BJ (cell line): ENCODE measurements at places on chromosomes 5 and 9.

DNA sequence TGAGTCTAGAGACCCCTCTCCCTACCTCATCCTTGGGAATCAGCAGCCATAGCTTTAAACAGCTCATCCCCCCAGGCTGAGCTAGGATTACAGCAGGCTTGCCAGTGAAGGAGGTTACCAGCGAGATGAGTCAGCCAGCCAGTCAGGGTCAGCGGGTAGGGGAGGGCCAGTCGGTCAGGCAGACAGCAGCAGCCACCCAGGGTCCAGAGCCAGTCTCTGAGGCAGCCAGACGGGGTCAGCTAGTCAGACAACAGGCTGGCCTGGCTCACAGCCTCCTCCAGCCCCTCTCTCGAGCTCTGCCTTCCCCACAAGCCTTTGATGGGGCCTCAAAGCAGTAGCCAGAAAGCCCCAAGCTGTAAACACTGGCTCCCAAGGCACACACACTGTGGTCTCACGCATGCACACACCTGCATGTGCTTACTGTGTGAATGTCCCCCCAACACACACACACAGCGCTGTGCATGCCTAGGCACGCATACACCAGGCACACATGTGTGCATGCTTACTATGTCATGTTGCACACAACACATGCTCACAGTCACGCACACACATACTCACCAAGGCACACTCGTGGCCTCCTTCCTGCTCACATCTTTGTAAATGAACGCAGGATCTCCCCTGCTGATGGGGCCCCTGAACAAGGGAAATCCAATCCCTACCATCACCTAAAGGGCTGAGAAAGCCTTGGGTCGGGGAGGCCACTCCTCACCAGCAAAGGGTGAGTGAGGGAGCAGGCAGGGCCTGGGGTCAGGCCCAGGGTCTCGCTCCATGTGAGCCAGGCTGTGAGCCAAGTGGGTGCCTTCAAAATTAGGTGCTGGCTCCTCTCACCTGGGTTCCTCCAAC lies 28.2 kb upstream of the CPLX2 start:
- peak; percentile 19 for DNase-seq

GRCh38 chr9:88535226-88536022 lies 446 bp downstream of the NXNL2 start:
- DNase-seq: no peak

DNA sequence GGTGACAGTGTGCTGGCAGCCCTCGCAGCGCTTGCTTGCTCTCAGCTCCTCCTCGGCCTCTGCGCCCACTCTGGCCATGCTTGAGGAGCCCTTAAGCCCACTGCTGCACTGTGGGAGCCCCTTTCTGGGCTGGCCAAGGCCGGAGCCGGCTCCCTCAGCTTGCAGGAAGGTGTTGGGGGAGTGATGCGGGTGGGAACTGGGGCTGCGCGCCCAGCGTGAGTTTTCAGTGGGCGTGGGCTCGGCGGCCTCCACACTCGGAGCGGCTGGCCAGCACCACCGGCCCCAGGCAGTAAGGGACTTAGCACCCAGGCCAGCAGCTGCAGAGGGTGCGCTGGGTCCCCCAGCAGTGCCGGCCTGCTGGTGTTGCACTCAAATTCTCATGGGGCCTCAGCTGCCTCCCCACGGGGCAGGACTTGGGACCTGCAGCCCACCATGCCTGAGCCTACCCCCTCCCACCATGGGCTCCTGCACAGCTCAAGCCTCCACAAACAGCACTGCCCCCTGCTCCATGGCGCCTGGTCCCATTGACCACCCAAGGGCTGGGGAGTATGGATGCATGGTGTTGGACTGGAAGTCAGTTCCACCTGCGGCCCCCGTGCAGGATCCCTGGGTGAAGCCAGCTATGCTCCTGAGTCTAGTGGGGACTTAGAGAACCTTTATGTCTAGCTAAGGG lies 223.1 kb upstream of the PTPRD start:
- DNase-seq: no peak

DNA sequence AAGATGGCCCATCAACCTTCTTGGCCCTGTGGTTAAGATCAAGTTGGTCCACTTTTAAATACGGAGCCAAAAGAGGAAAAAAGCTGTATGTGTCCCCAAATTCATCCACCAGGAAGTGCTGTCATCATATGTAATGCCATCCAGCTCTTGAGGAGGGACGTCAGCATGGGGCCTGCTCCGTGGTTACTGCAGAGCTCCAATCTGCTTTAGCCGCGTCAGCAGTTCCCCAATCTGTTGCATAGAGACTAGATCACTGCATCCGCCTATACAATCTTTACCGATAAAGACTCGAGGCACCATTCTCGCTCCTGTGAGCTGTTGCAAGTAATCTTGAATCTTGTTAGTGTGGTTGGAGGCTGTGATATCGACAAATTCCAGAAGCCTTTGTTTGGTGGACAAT lies 65.7 kb downstream of the GABRA6 start:
- DNase-seq: no peak

DNA sequence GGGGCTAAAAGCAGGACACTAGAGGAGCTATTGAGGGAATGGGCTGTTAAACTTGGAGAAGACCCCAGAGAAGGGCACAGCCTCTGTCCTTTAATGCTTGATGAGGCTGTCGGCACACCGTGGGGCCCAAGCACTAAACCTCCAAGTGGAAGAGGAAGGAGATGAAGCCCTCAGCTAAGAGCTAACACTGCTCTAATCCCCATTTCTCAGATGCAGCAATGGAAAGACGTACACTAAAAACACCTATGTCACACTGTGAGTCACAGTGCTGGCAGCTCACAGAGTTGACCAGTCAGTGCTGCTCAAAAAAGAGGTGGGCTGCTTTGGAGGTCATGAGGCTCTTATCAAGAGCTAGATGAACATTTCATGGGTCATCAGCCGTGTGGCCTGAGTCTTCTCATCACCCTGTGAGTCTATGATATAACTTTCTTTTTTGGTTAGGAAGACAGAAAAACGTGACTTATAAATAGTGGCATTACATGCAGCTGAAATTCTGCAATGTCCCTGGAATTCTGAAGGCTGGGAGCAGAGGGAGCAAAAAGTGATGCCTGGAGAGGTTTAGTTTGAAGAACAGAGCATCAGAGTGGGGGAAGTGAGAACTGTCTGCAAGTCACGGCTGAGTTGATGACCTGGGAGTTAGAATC lies 21.5 kb downstream of the TNFSF8 start:
- no peak for DNase-seq

- DNase-seq: no peak
Measured at GRCh38 chr9:135533674-135534073, 12.3 kb upstream of the OBP2A start.

- no peak for DNase-seq
Measured at GRCh38 chr9:91805031-91805430, 145.0 kb downstream of the ROR2 start.

GRCh38 chr5:66744040-66744439 lies 147.8 kb downstream of the MAST4 start:
- no peak for DNase-seq

GRCh38 chr5:121987052-121987684 lies 25.4 kb downstream of the SRFBP1 start:
- no peak for DNase-seq

DNA sequence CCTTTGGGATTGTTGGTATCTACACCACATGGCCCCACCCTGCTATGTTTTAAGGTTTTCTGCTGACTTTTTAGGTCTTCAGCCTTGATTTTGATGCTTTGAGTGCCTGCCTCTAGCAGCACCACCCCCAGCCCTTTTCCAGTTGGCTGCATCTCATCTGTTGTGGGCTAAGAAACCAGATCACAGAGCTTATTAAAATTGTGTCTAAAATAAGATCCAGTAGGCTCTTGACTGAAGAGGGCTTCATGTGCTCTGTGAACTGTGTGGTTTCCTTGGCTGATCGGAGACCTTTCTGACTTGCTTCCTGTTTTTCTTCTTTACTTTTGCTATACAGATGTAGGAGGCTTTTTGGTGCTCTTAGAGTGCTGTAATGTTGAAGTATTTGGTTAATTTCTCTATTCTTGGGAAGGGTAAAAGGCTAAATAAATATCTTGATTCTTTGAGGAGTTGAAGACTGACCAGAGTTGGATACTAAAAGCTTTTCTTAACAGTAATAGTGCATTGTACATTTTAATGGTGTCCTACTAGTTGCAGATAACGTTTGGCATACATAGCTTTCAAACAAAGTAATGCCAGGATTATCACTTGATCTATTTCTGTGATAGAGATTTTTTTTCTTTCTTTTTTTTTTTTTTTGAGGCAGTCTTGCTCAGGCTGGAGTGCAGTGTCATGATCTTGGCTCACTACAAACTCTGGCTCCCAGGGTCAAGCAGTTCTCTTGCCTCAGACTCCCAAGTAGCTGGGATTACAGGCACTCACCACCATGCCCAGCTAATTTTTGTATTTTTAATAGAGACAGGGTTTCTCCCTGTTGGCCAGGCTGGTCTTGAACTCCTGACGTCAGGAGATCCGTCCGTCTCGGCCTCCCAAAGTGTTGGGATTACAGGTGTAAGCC lies 4.5 kb downstream of the UBE2D2 start:
- DNase-seq: no peak

DNA sequence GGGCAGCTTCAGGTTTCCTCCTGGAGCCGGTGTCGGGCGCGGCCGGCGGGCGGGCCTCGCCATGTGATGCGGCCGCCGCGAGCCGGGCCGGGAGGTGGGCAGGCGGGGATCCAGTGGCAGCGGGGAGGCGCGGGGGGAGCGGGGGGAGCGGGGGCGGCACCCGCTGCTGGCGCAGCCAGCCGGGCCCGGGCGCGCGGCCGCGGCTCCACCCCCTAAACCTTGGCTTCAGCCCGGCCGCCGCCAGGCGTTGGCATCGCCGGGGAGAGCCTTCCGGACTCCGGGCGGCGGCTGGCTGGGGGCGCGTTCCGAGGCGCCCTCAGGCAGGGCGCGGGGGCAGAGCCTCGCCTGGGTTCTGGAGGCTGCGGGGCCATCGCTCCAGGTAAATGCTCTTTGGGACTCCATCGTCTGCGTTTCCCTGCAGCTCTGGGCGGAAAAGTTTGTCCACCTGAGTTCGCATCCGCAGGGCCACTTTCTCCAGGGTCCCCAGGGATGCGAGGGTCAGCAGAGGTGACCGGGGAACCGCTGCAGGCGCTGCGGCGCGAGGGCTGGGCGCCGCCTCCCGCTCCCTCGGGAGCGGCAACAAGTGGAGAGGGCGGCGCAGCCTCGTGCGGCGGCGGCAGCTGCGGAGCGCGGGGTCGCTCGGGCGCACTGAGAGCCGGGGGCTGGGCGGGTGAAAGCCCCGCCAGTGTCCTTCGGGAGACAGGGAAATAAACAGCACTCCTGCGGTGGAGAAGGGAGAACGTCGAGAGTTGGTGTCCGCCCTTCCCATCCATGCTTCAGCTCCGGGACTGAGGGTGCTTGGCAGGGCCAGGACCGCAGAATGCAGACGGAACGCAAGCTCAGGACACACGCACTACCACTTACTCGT lies at the start of gene ARHGEF28:
TSS of gene ARHGEF28 (plus strand) at position 253 of the 868 bp plus-strand sequence. CDS start 58,656 bp downstream, outside the sequence.
- no peak for DNase-seq

GRCh38 chr9:134326724-134327601 lies 708 bp downstream of the RXRA start:
- no peak for DNase-seq

GRCh38 chr9:7045361-7045760 lies 287.6 kb downstream of the KDM4C start:
- no peak for DNase-seq

DNA sequence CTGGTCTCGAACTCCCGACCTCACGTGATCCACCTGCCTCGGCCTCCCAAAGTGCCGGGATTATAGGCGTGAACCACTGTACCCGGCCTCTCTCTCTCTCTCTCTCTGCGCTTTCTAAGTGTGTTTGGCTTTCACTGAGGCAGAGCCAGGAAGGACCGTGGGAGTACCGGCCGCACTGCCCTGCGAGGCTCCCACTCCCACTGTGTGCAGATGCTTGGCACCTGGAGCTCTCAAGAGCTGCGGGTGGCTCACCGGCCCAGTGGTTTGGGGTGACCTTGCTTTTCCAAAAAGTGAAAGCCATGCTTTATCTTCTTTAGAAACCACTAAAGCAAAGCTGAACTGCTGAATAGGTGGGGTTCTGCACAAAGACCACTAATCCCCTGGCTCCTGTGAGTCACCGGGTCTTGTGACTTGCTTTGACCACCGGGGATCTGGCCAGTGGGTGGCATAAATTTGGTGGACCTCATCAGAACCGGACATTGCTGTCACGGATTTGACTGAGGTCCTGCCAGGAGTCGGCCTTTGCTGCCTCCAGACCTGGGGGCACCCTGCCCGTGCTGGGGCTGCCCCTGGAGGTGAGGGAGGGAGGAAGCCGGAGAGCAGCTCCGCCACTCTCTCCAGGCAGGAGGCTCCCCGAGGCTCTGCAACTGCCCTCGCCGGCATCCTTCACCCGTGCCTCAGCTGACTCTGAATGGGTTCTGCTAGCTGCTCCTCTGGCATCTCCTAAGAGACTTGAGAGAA lies 228.9 kb downstream of the FANCC start:
- no peak for DNase-seq

DNA sequence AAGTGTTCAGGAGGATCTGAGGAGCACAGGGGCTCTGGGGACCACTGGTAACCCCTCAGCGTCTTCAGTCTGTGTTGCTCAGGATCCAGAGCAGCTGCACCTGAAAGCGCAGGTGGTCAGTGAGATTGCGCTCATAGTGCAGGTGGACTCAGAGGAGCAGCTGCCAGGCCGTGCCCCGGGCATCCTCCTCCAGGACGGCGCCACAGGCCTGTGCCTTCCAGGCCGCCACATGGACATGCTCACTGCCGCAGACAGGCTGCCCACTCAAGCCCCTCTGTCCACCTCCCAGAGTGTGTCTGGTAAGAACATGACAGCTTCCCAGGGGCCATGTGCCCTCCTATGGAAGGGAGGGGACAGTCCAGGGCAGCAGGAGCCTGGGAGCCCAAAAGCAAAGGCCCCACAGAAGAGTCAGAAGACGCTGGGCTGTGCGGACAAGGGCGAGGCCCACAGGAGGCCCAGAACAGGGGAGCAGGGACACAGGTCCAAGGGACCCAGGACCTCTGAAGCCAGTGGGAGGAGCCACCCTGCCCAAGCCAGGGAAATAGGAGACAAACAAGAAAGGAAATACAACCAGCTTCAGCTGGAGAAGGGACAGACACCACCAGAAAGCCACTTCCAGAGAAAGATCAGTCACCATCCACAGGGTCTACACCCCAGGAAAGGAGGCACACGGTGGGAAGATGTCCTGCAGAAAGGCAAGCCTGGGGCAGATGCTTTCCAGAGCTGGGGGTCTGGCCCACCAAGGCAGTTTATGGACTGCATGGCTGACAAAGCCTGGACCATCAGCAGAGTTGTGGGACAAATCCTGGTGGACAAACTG lies 5.2 kb downstream of the SPATA31E1 start:
- no peak for DNase-seq

- no peak for DNase-seq
Measured at GRCh38 chr5:168910874-168911273, 331.7 kb upstream of the PANK3 start.

DNA sequence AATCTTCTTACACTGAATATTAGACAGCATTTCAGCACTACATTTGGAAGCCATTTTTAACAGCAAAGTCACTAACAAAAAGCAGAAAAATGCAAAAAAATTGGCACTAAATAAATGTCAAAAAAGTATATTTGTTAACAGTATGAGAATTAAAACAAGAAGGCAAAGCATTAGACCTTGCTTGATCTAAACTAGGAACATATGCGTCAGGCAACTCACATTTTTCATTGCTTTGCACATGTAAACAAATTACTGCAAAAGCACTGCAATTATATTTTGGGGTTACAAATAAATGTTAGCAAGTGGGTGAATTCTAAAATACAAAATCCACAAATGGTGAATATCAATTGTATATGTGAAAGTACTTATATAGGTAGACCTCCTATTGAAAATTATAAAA lies 49.0 kb upstream of the RAPGEF6 start:
- DNase-seq: peak; percentile 14

GRCh38 chr5:148416921-148417320 lies 33.2 kb downstream of the FBXO38 start:
- DNase-seq: no peak
